ENCODE measurements at places on chromosomes 6 and 20.
A peak's percentile ranks its signal among the peaks of the same experiment; 100 is the strongest.

DNA sequence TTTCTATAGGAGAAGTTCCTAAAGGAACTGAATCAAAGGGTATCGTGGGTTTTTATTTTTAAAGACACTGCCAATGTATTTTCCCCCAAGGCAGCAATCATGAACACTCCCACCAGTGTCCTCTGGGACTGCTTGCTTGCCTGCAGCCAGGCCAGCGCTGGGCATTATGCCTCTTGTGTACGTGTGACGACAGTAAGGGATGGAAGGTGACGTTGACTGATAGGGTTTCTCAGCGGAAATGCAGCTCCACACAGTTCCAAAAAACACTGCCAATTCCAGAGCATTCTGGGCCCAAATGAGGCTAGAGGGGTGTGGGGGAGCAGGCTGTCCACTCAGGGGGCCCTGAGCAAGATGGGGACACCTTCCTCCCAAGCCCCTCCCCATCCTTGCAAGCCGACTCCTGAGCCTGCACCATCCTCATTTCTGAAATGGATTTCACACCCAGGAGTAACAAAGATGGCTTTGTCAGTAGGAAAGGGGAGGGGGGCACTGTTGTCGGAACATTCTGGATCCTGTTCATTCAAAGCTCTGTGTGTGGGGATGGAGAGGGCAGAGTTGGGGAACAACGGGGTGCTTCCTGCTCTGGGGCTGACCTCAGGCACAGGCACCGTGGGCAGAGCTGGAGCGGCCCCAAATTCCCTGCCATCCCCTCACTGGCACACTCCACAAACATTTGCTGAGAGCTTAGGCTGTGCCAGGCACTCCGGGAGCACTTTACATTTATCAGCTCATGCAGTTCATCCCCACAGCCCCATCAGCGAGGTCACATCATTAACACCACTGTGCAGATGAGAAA lies 20.0 kb downstream of the PREX1 start:
- no peak for DNase-seq

DNA sequence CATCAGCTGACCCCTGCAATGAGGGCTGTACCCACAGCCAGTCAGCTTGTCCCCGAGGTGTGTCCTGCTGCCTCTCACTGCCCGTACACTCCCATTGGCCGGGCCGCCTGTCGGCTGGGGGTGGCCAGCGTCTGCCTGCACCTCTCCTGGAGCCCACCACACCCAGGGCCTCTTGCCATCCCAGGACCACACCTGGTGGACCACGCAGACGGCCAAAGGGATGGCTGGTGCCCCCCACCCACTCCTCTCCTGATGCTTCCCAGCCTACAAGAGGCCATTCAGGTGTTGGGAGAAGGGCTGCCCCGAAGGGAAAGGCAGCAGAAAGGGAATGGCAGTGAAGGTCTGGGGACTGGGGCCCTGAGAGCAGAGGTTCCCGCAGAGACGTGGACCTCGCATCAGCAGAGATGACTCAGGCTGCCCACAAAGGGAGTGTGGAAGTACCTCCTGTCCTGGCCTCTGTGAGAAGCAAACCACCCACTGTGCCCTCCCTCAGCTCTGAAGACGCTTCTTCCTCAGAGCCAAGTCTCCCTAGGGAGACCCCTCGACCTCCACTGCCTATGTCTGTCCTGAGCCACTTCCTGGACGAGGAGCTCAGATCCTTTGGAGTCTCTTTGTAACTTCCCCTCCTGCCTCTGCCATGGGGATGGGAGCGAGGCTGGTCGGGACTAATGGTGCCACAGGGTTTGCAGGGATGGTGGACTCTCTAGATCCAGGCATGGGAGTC lies 60.9 kb downstream of the PYGB start:
- peak; percentile 57 for DNase-seq

DNA sequence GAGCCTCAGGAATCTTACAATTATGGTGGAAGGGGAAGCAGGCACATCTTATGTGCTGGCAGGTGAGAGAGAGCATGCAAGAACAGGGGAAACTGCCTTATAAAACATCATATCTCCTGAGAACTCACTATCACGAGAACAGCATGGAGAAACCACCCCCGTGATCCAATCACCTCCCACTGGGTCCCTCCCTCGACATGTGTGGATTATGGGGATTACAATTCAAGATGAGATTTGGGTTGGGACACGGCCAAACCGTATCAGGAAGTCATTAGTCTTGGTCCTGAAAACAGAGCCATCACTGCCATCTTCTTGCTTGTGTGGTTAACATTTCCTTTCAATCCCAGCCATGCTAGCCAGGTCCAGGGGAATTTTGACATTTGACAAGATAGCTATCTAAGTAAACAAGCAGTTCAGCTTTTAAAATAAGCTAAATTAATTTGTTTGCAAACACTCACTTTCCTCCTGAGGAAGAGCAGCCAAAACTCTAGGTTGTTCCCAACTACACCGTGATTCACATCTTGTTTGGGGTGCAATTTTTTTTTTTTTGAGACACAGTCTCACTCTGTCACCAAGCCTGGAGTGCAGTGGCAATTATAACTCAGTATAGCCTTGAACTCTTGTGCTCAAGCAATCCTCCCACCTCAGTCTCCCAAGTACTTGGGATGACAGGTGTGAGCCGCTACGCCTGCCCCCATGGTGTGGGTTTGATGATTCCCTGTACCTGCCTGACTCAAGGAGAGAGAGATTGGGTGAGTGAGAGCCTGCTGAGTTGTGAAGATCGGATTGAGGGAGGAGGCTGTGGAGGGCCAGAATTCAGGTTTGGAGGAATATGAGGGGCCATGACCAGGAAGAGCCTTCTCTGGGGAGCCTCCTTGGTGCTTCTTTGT lies 13.0 kb upstream of the PPP1R14C start:
- no peak for DNase-seq

GRCh38 chr20:53611449-53611894 lies 17.8 kb upstream of the ZNF217 start:
- DNase-seq: peak; percentile 90

GRCh38 chr20:32481311-32482142 lies 103.6 kb downstream of the NOL4L start:
- DNase-seq: no peak

- peak; percentile 19 for DNase-seq
These were observed 38.5 kb upstream of the DEK start for GRCh38 chr6:18302561-18303439.

DNA sequence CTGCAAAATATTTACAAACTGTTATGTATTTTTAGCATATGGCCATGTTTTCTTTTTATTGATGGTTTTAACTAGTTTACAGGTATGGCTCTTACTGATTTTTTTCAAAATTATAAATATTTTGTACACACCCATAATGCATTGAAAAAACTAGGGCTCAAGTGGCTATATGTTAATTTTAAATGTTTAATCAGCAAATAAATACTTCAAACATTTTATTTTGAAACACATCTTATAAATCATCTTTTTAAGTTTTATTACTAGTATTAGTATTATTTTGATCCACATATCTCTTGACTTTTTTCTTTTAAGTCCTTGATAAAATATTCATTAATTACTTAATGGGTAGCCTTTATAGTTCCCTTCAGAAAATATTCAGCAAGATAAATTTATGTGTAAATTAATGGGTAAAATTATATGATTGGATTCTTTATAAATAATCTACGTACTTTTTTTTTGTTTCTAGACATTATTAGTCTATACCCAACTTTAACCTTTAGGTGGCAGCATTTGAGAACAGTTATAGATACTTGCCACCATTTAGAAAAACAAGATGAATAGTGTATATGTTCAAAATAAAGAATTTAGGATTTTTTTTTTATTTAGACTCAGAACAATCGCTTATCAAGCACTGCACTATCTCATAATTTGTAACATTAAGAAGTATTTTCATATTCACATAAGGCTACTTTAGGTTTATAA lies 241.9 kb downstream of the ADGRB3 start:
- peak; percentile 35 for DNase-seq

- DNase-seq: no peak
These were observed 169.1 kb downstream of the NKAIN2 start for GRCh38 chr6:123972600-123973294.

DNA sequence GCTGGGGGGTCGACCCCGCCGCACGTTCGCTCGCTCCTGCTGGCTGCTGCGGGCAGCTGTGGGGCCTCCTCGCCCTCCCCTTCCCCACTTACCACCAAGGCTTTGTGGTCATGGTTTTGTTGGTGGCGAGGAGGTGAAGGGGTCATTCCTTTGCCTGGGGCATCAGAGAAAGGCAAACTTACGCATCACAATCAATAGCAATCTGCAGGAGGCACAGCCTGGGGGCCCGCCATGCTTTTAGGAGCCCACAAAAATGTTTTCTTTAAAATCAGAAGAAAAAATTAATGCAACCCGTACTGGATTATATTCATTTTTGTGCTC lies 137.0 kb downstream of the IMPG1 start:
- DNase-seq: no peak

DNA sequence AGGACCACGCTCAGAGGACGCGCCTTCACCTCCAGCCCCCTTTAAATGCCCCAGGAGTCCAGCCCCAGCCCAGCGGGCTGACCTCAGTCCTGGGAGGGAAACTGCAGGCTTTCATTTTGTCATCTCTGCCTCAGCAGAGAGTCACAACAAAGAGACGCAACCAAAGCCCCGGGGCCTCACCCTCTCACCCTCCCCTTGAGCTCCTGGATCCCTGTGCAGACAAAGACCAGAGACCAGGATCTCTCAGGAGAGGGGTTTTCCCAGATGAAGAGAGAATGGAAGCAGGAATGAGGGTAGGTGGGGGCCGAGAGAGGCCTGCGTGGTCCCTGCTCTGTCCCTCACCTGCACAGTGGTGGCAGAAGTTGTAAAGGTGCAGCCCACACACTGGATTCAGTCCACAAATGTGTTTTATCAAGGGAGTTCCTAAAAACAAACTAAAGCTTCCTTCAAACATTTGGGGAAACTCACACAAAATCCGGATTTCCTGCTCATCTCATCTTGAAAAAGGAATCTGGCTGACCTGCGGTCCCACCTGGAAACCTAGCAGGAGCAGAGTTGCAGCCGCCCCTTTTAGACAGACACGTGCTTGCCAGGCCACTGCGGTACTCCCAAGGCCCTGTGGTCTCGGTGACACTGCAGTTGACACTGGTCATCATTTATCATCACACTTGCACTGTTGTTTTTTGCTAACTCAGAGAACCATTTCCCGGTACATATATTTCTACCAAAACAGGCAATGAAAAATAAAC lies 27.1 kb downstream of the PTGIS start:
- no peak for DNase-seq

GRCh38 chr6:13357551-13358075 lies 29.3 kb upstream of the TBC1D7 start:
- no peak for DNase-seq

DNA sequence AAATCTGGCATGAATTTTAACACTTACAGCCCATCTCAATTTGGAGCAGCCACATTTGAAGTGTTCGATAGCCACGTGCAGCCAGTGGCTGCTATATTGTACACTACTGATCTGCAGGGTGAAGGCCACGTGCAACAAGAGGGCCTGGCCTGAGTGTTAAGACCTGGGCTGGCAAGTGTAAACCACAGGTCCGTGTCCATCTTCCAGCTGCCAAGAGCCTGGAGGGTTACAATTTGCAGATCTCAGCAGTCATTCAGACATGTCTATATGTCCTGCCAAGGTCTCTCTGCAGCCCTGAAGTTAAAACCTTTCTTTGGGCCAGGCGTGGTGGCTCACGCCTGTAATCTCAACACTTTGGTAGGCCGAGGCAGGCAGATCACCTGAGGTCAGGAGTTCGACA lies 14.1 kb downstream of the SGK2 start:
- no peak for DNase-seq

DNA sequence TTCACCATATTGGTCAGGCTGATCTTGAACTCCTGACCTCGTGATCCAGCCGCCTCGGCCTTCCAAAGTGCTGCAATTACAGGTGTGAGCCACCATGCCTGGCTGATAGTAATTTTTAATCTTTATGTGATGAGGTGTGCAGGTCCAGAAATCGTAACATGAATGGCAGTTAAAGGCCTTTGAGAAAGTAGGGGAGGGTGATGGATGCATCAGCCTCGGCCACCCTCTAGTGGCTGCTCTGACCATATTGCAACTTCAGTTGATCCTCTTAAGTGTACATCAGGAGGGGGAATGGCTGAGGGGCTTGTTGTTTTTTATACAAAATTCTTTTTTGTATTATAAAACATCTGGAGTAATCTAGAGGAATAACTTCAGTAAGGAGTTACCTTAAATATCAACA lies 193.0 kb downstream of the ZFAND3 start:
- peak; percentile 67 for DNase-seq

GRCh38 chr6:154230393-154230792 lies 126.2 kb downstream of the IPCEF1 start:
- no peak for DNase-seq

GRCh38 chr6:1770435-1770843 lies 160.7 kb downstream of the FOXC1 start:
- peak; percentile 18 for DNase-seq

DNA sequence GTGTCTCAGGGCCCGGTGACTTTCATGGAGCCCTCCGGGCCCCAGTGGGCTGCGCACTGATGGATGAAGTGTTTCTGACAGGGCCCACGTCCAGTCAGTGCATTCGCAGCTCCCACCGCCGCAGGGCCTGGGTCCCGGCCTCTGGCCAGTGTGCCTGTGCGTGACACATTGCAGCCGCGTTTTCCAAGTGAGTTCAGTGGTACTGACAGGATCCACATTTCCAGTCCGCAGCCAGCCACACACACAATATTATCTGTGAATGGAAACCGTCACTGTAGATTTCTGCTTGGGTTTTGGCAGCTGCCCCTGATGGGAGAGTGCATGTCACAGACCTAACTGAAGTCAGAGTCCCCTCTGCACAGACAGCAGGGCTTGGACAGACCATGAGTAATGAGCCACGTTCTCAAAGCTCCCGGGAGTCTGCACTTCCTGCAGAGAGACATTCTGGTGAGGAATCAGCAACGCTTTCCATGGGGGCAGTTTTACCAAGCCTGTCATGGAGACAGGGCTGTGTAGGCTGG lies 171.4 kb downstream of the MYLK4 start:
- no peak for DNase-seq

DNA sequence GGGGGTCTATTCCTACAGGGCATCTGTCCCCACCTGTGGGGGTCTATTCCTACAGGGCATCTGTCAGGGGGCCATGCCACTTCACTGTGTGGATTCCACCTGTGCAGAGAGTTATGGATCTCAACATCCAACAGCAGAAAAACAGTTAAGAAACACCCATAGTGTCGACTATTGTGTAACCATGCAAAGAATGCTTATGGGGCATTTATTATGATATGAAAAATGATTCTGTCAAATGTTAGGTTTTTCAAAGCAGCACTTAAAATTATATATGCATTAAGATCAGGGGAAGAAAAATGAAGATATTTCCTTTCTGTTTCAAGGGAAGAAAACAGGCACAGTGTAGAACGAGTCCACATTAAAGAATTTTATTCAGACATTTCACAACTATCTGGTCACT lies 2.9 kb downstream of the GPR31 start:
- DNase-seq: no peak

GRCh38 chr6:83019741-83020140 lies 45.9 kb downstream of the UBE3D start:
- no peak for DNase-seq

GRCh38 chr6:7827142-7827541 lies 83.4 kb downstream of the TXNDC5 start:
- peak; percentile 9 for DNase-seq

DNA sequence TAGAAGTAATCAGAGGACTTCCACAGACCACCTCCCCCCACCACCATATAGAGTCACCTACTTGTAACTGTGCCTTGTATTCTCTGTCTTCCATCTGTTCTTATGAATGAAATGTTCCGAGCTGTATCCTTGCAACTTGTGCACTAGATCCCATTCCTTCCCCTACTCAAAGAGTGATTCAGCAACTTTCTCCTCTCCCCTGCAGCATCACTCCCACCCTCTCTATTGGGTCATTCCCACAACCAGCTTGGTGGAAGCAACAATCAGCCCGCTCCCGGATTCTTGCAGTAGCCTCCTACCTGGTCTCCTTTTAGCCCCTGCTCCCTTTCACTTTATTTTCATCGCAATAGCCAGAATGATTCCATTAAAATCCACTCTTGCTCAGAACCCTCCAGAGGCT lies 34.9 kb upstream of the REV3L start:
- no peak for DNase-seq
